ENCODE measurements at places on chromosomes 11 and 22.

DNA sequence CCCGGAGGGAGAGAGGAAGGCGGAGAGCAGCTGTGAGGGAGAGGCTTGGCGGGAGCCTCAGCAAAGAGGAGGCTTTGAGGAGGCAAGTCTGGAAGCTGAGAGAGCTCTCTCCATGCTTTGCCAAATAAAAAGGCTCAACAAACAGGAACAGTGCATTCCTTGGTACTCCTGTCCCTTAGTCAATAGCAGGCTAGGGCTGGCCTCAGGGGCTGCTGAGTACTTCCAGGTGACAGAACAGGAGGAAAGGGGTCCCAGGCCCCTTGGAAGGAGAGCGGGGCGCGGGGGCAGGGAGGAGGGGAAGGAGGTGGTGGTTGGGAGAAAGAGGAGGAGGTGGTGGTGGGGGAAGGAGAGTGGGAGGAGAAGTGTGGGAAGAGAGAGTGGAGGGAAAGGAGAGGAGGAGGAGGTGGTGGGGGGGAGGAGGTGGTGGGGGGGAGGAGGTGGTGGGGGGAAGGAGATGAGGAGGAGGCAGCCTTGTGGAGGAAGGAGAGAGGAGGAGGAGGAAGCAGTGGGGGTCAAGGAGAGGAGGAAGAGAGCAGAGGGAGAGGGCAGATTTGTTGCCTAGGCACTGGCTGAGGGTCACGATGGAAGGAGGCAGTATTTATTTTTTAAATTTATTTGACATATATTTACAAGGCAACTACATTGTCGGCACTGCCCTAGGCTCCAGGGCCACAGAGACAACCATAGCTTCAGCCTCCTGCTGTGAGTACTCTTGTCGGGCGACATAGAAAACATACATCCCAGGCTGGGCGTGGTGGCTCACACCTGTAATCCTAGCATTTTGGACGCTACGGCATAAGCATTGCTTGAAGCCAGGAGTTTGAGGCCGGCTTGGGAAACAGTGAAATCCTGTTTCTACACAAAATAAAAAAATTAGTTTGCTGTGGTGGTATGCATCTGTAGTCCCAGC is 74.2 kb upstream of the ZBED5 start:
- no peak for DNase-seq

DNA sequence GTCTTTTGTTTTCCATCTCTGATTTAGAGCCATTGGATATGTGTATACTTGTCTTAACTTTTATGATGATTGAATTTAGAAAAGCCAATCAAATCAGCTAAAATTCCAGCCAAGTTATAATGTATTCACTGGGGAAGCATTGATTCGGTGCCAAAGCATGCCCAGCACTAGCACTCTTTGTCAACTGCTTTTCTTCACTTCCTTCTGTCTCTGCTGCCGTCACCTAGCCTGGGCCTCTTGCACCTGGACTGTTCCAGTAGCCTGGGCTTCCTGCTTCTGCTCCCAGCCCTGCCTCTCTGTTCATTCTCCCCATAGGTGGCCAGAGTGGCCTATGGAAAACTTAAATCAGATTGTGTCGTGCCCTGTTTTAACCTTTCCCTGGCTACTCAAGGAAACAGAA is 80.7 kb downstream of the NAV2 start:
- DNase-seq, result no peak

- DNase-seq, result no peak
Observed at GRCh38 chr11:105609832-105610781, at the start of gene GRIA4. Gene GRIA4, plus strand, starts transcription at chr11:105610073. Its CDS starts 925 bp downstream, at chr11:105610998.

DNA sequence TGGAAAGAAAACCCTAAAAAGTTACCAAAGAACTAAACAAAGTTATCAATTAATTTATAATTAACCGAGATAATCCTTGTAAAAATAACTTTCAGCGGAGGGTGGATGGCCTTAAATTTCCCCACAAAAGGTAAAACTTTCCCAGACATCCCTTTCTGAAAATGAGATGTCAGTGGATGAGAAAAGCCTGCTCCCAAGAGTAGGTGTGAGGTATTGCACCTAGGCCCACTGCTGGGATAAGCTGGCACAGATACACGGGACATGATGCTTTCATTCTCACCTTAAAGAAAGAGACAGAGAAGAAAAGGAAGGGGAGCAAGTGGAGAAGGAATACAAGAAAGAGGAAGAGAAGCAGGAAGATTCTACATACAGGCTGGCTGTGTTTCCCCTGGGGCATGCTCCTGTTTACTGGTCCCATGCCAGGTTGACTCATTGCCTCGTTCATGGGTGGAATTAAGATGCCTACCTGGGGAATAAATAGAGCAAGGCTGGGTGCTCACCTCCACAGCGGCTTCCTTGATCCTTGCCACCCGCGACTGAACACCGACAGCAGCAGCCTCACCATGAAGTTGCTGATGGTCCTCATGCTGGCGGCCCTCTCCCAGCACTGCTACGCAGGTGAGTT is at the start of gene SCGB2A2:
SCGB2A2 (plus strand) TSS at position 505 of the 625 bp plus-strand sequence; CDS start at position 564, 59 bp downstream.
- no peak for DNase-seq
